ENCODE measurements at places on chromosomes 1 and 21.

DNA sequence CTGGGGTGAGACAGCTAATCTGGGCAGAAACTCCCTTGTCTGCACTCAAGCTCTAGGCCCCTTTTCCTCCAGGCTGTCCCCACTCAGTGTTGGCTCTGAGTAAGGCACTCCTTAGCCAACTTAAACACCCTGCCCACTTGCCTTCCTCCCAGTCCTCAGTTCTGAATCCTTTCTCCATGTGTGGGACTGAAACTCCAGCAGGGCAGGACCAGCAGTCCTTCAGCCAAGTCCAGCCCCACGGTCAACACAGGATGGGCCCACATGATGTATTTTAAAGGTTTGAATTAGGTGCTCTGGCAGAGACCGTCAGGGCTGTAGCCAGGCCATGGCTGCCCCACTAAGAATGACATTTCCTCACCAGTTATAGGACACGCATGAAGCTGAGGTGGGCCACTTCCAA lies 107.8 kb downstream of the EDEM3 start:
- DNase-seq, result no peak
- no peaks in the 10 kb centered on the region for H3K36me3 ChIP-seq
- H3K4me3 ChIP-seq, result no peak overlapping the region
- no peaks in the 10 kb centered on the region for H3K27me3 ChIP-seq
- H3K4me1 ChIP-seq, result peaks cover 12% of the 10 kb centered on the region
- H3K27ac ChIP-seq, result no peak overlapping the region

- H3K36me3 ChIP-seq, result no peaks in the 10 kb centered on the region
- no peak overlapping the region for H3K4me3 ChIP-seq
- H3K27ac ChIP-seq, result no peak overlapping the region
- no peaks in the 10 kb centered on the region for H3K27me3 ChIP-seq
Measured at GRCh38 chr1:150895618-150896017, 8.7 kb downstream of the CTXND2 start.

GRCh38 chr1:202254454-202255252 lies 61.1 kb downstream of the LGR6 start:
- peaks cover 19% of the 10 kb centered on the region for H3K27me3 ChIP-seq
- no peaks in the 10 kb centered on the region for H3K36me3 ChIP-seq
- H3K4me1 ChIP-seq, result no peaks in the 10 kb centered on the region
- DNase-seq, result no peak

- H3K4me3 ChIP-seq, result no peak overlapping the region
- H3K4me1 ChIP-seq, result no peaks in the 10 kb centered on the region
- no peak for DNase-seq
- H3K27ac ChIP-seq, result no peak overlapping the region
- no peaks in the 10 kb centered on the region for H3K27me3 ChIP-seq
Measured at GRCh38 chr1:110249256-110249655, 39.1 kb downstream of the KCNC4 start.

GRCh38 chr1:231189683-231190270 lies 27.9 kb downstream of the TRIM67 start:
- no peak overlapping the region for H3K4me3 ChIP-seq
- no peak for DNase-seq
- no peaks in the 10 kb centered on the region for H3K36me3 ChIP-seq
- H3K27ac ChIP-seq, result no peak overlapping the region
- peaks cover 30% of the 10 kb centered on the region for H3K27me3 ChIP-seq

GRCh38 chr1:109138358-109138757 lies 24.4 kb downstream of the ELAPOR1 start:
- H3K27ac ChIP-seq, result no peak overlapping the region
- H3K4me3 ChIP-seq, result no peak overlapping the region
- H3K27me3 ChIP-seq, result no peaks in the 10 kb centered on the region
- H3K4me1 ChIP-seq, result peaks cover 9% of the 10 kb centered on the region
